Occipital lobe (tissue), 3 donors: ENCODE measurements at places on chromosomes 16 and 17. TPM values are rescaled to one million over a fixed set of nuclear protein-coding genes. Genes with fewer than 3 reads are reported as not detected.

Gene KRT16
- total RNA-seq = not detected

Gene CCL4
- 4.1 TPM for total RNA-seq

Gene PYY
- not detected for total RNA-seq

Gene PABPN1L
- not detected for total RNA-seq

Gene MYH2
- total RNA-seq = 0.62 TPM

Gene PLA2G10
- not detected for total RNA-seq

Gene NOD2
- 0.16 TPM for total RNA-seq

Gene HBA1
- total RNA-seq = 270 TPM

Gene CDRT15
- not detected for total RNA-seq

Gene NPIPB2
- total RNA-seq = 0.78 TPM

Gene TENT4B
- 31.4 TPM for total RNA-seq

Gene TOM1L2
- 17.8 TPM for total RNA-seq

Gene CCT6B
- 2.3 TPM for total RNA-seq

Gene OTOA
- total RNA-seq = 1.1 TPM

Gene TNK1
- 0.94 TPM for total RNA-seq
